ENCODE measurements at places on chromosomes 7 and 10.
A peak's percentile ranks its signal among the peaks of the same experiment; 100 is the strongest.

DNA sequence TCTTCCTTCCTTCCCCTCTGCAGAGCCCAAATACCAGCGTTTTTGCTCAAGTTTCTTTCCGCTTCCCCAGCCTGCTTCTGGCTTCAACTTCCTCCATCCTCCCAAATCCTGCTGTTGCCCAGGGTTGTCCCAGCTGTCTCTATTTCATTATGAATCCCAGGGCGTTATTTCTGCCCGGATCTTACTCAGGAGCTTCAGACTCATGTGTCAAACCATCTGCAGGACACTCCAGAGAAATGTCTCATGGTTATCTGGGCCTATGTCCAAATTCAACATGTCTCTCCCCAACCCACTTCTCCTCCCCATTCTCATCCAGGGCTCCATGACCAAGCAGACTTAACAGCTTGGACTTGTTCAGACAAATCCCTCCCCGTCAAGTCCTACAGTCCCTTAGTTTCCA lies 15.6 kb downstream of the ARHGAP22 start:
- DNase-seq = no peak

- DNase-seq = no peak
These were observed 35.0 kb downstream of the RAMP3 start for GRCh38 chr7:45192621-45193041.

DNA sequence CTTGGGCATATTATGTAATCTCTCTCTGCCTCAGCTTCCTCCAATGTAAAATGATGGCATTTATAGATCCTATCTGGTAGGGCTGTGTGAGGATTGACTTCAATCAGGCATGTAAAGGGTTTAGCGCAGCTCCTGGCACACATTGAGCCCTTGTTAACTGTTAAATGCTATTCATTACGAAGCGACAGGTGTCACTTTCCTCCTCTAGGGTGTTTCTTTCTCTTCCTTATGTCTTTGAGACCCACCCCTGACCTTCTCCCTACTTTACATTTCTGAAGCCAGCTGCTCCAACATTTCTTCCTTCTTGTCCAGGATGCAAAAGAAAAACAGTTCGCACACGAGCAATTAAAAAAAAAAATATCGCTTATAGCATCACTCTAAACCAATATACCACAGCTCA lies 5.7 kb upstream of the R3HCC1L start:
- no peak for DNase-seq

GRCh38 chr10:31723106-31723750 lies 205.4 kb downstream of the ARHGAP12 start:
- DNase-seq = no peak

DNA sequence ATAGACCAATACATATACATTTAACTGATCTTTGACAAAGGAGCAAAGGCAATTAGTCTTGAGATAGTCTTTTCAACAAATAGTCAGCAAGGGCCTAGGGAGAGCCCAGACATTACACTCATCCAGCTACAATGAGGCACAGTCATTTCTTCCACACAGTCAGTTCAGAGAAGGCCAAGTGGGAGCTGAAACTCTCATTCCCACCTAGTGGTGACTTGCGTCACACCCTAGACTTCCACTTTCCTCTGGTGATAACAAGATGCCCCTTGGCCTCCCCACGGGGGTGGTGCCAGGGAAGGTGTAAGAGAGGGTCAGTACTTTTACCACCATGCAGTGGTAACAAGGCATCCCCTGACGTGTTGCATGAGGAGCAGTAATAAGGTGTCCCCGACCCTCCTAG lies 8.0 kb downstream of the FRMPD2 start:
- peak; percentile 33 for DNase-seq

DNA sequence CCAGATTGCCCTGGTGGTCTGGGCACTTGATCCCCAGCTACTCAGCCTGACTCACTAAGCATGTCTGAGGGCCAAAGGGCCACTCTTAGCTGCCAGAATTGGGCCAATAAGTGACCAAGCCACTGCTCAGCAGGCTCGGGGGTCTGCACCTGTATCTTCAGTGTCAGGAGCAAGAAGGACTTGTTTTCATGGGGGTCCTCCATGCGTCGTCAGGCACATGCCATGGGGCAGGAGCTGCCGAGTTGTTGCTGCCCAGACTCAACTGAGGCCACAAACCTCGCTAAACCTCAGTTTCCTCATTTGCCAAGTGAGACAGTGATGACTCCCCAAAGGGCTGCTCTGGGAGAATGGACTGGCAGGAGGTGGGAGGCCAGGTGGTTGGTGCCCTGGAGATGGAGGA lies 158.6 kb upstream of the GDF10 start:
- DNase-seq = no peak

GRCh38 chr10:119206603-119207365 lies 587 bp upstream of the GRK5 start:
- DNase-seq = no peak

DNA sequence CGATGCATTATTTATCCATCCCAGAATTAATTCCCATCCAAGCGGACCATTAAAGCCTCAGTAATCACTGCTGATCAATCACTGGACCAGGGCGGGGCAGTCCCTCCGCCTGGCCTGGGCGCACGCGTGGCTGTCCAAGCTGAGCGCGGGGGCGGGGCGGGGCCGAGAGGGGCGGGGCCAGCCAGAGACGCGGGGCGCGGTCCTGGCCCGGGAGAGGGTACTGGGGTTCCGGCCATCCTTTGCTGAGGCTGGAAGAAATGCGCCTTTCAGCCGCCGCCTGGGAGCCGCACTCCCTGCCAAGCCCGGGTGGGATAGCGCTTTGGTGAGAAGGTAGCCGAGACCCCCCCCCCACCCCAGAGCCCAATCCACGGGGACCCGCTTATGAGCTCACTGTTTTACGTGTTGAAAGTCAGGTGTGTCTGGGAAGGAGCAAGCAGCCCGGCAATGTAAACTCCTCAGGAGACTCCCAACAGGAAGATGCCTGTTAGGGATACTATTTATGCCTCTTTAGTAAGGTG lies at the start of gene ARHGAP22:
ARHGAP22 (minus strand) TSS at position 83 of the 518 bp plus-strand sequence. CDS start 277 bp downstream, outside the sequence.
- DNase-seq = no peak

GRCh38 chr7:20136647-20137046 lies 80.5 kb downstream of the MACC1 start:
- DNase-seq = no peak

DNA sequence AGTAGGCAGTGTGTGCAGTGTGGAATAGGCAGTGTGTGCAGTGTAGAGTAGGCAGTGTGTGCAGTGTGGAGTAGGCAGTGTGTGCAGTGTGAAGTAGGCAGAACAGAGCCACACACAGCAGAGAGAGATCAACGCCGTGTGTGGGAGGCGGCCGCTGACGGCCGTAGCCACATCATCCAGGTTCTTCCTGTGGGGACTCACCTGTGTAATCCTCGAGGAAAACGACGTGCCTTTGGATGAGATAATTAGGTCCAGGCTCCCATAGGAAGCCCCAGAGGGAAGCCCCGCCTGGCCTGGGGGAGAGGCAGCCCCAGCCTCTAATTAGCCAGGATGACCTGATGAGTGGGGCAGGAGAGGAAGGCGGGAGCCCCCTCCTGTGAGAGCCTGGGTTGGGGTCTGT lies 25.4 kb downstream of the KNDC1 start:
- DNase-seq = no peak

DNA sequence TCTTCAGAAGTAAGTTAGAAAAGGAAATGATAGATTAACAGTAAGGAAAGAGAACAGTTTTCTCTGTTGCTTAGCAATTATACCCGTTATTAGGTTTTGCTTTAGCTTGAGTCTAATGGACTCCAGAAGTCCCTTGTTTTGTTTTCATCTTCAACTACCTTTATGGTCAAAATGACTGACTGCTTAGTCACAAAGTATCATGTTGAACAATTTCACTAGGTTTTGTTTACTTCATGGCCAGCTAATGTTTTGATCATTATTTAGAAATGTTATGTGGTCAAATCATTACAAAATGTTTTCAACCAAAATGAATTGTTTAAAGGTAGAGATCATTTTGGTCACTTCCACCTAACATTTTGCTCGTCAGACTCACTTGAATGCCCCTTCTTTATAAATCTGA lies 1.9 kb downstream of the UBN2 start:
- no peak for DNase-seq

- no peak for DNase-seq
These were observed 215.8 kb upstream of the PFKP start for GRCh38 chr10:2851566-2851965.

GRCh38 chr7:138556771-138557484 lies 96.9 kb downstream of the TRIM24 start:
- DNase-seq = no peak

GRCh38 chr7:154914996-154915380 lies 87.9 kb downstream of the PAXIP1 start:
- no peak for DNase-seq

DNA sequence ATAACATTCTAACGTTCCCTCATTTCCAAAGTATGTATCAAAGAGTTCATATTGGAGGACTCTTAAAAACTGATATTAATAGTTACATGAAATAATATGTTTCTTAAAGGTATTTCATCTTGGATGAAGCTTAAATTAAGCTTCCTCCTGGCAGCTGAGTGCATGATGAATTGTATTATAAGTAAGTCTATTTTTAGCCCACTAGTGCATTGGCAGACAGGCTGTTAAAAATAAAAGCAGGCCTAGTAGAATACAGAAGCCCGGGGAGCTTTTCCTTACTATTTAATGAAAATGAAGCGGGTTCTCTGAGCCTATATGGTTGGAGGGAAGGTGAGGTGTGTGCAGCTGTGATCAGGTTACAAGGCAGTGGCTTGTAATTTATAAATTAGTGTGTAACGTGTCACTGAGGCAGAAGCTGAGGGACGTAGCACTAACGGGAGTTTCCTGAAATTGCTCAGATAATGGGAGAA lies 130.7 kb upstream of the KMT2E start:
- no peak for DNase-seq

GRCh38 chr10:74419491-74419951 lies 268.5 kb downstream of the ADK start:
- DNase-seq = no peak

GRCh38 chr10:57898231-57898630 lies 369.5 kb downstream of the IPMK start:
- DNase-seq = no peak

DNA sequence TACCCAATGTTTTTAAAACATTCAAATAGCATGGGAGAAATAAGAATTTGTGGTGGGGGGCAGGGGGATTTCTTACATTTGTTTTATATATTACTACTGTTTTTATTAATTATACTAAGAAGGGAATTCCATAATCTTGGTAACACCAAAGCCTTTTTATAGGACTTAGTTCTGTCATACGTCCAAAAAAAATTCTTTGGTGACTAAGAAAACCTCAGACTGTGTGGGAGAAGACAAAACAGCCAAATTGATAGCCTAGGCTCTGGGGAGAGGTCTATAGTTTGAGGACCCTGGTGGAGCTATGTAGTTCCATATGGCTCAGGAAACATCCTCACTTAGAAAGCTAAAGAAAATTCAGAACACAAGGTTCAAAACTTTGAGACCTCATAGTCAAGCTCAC lies 23.4 kb downstream of the ACSM6 start:
- DNase-seq = no peak

DNA sequence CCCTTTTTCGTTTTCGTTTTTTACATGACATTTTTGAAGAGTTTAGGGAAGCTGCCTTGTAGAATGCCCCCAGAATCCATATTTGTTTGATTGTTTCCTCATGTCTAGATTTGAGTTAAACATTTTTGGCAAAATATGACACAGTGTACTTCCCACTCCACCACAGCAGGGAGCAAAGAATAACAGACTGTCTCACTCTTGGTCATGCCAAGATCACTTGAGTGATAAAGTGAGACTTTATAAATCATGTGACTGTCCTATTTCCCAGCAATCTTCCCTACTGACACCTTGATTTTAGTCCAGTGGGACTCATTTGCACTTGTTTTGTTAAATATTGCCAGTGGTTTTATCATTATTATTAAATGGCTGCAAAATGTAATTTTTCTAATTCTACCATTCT lies 44.4 kb upstream of the USP6NL start:
- no peak for DNase-seq

DNA sequence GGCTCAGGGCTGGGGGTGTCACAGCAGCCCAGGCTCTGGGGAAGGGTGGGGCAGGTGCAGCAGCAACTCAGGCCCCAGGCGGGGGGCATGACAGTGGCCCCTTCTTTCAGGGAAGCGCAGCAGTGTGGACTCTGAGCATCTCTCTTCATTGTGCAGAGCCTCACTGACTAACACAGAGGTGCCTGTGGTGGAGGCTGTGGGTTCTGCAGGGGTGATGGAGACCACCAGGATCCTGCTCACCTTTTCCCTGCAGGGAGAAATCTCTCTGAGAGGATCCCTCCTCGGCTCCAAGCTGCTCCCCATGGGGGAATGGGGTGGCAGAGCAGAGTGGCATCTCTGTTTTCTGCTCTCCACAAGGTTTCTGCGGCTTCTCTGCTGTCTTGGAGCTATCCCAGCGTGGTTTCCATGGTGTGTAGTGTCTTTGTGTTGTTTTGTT lies 37.8 kb upstream of the SHH start:
- no peak for DNase-seq

DNA sequence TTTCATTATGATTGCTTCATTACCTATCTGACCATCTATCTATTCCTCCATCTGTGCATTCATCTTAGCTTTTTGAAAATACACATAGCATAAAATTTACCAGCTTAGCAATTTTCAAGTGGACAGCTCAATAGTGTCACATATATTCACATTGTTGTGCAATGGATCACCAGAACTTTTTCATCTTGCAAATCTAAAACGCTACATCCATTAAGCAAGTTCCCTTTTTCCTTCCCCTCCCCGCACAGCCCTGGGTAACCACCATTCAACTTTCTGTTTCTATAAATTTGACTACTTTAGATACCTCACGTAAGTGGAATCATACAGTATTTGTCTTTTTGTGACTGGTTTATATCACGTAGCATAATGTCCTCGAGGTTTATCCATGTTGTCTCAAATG lies 78.0 kb upstream of the ADRB1 start:
- no peak for DNase-seq

DNA sequence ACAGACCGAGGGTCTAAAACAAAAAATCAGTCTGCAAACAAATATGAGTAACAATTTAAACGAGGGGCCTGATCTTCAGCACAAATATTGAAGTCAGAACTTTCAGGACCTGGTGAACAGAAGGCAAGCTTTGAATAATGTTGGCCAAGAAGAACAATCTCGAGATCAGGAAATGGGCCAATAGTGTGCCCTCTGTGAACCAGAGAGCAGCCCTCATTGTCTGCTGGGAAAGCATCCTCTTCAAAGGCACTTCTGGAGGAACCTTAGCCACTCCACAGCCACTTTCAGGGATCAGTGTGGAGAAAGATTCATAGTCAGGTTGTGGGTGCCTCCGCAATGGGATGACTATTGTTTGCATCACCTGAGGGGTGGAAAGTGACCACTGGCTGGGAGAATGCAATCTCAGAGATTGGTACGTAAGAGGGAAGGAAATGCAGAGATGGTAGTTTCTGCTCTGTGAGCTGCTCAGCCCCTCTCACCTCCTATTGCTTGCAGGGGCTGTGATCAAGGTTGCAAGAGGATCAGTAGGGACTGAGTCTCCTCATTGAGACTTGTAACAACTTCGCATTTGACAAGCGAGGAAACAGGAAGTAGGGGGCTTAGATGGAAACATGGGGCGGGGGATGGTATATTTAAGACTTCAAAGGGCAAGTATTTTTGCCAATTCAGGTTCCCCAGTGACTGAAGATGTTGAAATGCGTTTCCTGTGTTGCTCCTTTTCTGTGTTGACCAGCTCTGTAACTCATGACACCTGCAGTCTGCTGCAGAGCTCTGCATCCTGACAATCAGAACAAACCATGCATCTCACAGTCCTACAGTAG lies 28.4 kb upstream of the IFRD1 start:
- no peak for DNase-seq

GRCh38 chr10:51821045-51821444 lies 121.7 kb upstream of the CSTF2T start:
- no peak for DNase-seq

- DNase-seq = no peak
These were observed 35.1 kb downstream of the NOC3L start for GRCh38 chr10:94327649-94328048.

GRCh38 chr7:2034291-2035201 lies 198.2 kb downstream of the MAD1L1 start:
- DNase-seq = no peak
